Activated naive CD4-positive, alpha-beta T cell (primary cell): ENCODE measurements at places on chromosomes 12 and 14.

DNA sequence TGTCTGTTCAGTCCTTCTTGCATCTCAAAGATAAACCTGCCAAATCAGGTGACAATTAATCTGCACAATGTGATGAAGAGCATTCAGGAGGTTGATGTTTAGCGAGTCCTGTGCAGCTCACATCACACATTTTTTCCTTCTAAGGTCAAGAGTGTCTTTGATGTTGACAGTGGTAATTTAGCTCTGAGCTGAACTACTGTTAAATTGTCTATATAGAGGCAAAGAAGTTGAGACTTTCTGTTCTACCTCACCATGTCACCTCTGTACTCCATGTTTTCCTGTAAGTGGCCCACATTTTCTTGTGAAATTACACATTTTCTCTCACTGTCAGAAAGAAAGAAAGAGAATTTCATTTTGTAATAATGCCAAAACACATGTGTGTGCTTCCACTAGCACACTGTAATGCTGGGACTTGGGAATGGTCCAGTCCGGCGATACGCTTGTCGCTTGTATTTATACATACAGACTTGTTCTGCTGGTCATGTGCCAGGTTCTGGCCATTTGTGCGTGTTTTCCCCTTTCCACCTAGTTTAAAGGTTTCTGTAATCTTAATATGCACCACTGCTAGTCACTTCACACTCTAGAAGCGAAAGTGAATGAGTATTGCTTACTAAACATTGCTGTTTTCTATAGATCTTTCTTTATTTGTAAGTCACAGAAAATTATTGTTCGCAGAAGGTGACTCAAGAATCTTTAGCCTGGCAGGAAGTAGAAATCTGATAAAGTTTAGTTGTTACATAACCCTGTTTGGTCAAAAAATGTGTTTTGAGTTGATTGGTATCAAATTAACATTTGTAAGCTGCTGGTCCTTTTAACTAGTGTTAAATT is 328.9 kb downstream of the TMTC2 start:
- DNase-seq, result no peak

- no peak for DNase-seq
Observed at GRCh38 chr14:68198713-68199495, 379.3 kb downstream of the RAD51B start.

DNA sequence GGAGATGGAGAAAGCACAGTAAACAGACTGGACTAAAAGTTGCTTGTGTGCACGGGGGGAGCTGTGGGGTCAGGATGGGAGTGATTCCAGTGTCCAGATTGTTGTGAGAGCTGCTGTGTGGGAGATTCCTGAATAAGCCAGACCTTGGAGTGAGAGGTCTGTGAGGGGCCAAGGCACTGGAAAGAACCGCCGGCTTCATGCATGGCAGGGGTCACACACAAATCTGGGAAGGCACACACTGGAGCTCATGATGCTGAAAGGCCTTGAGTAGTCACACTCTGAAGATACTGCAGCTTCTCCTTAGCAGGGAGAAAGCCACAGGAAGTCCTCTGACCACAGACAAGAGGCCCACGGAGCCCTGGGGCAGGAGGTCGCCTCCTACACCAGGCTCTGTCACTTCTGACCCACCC is 23.1 kb downstream of the ADCY6 start:
- no peak for DNase-seq

DNA sequence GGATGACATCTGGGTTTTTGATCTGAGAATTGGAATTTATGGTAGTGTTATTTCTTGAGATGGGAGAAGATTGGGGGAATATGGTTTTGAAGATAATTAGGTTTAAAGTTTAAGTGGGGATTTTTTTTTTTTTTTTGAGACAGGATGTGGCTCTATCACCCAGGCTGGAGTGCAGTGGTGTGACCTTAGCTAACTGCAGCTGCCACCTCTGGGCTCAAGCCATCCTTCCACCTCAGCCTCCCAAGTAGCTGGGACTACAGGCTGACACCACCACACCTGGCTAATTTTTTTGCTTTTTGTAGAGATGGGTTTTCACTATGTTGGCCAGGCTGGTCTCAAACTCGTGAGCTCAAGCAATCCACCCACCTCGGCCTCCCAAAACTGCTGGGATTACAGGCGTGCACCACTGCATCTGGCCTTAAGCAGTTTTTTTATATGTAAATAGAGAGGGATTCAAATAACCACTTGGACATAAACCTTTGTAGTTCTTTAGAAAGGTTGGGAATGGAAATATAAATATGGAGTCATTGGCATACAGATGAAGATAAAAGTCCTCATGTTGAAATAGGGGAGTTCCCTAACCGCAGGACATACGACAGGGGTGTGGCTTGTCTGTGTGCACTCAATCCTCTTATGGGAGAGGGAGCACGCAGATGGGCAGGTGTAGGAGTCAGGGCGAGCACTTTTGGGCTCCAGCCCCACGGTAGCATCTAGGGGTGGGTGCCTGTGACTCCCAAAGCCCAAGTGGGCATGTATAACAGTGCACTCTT is 4.7 kb downstream of the LIN52 start:
- no peak for DNase-seq

- peak; percentile 53 for DNase-seq
Observed at GRCh38 chr12:55929306-55929791, 1.6 kb upstream of the DGKA start.

GRCh38 chr12:107478881-107479280 is 206.7 kb upstream of the PWP1 start:
- no peak for DNase-seq

DNA sequence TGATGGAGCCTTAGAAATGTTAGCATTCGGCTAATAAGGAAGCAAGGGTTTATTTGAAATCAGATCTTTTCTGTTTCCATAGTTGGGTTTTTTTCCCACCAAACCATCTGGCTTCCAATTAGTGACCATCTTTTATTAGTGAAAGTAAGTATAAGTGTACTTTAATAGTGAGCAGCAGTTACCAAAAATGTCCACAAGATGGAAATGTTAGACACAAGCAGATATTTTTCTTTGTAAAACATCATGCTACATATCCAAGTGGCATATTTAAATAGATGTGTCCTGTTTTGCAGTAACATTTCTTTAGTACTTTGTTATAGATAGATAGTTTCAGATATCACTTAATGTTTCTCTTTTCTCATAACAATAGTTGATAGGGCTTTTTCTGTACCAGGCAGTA is 28.8 kb downstream of the YEATS4 start:
- DNase-seq, result no peak

- DNase-seq, result no peak
Observed at GRCh38 chr12:105335856-105336255, 5.4 kb downstream of the C12orf75 start.

- DNase-seq, result no peak
Observed at GRCh38 chr12:132658149-132658894, 28.8 kb downstream of the POLE start.

- no peak for DNase-seq
Observed at GRCh38 chr12:58314610-58315009, 373.2 kb downstream of the ATP23 start.

DNA sequence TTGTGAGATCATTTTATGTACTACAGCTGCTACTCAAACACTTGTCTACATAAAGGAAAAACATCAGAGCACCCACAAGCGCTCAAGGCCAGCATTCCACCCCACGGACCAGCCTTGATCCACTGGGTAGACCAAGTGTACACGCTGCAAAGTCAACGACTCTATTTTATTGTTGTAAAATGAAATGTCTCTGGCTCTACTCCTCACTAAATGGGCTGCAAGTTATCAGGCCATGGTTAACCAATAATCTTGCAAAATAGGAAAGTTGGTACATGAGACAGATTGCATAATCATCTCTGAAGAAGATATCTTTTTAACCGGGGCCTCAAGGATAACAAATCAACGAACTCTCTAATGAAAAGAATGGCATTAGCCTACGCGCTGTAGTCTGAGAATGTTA is 69.9 kb upstream of the FOXN3 start:
- DNase-seq, result no peak

DNA sequence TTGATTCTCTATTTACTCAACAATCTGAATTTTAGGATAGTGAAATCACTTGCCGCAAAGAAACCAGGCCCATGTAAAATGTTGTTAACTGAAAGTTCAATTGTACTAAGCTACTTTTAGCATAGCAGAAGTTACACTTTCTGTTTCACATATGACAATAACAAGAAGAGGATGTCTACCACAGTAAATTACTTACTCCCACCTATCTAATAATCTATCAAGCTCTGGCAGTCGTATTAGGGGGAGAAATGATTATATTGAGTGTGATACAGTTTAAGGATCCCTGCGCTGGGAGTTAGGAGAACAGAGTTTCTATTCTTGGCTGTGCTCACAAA is 66.5 kb upstream of the CAND1 start:
- no peak for DNase-seq

- no peak for DNase-seq
Observed at GRCh38 chr14:51554953-51555352, 96.8 kb upstream of the FRMD6 start.

GRCh38 chr12:29734734-29735133 is 49.0 kb downstream of the TMTC1 start:
- DNase-seq, result no peak
